ENCODE measurements at places on chromosomes 2 and 18. TPM values are rescaled to one million over a fixed set of nuclear protein-coding genes. Genes with fewer than 3 reads are reported as not detected.

The SCN2A gene
- 1.7 TPM for total RNA-seq

The CYP27A1 gene
- total RNA-seq, result 37.2 TPM

The FOXD4L1 gene
- total RNA-seq, result 0.19 TPM

- no peaks in the 10 kb centered on the region for H3K36me3 ChIP-seq
- H3K4me3 ChIP-seq, result no peak overlapping the region
- no peak for DNase-seq
- H3K4me1 ChIP-seq, result no peaks in the 10 kb centered on the region
- H3K27ac ChIP-seq, result no peak overlapping the region
- no peaks in the 10 kb centered on the region for H3K27me3 ChIP-seq
Observed at GRCh38 chr2:171210864-171211431, 50.3 kb upstream of the TLK1 start.

- DNase-seq, result no peak
- no peak overlapping the region for H3K4me3 ChIP-seq
- H3K27ac ChIP-seq, result no peak overlapping the region
- H3K36me3 ChIP-seq, result no peaks in the 10 kb centered on the region
- no peaks in the 10 kb centered on the region for H3K4me1 ChIP-seq
Observed at GRCh38 chr2:76870011-76870410, 652.2 kb downstream of the LRRTM4 start.

DNA sequence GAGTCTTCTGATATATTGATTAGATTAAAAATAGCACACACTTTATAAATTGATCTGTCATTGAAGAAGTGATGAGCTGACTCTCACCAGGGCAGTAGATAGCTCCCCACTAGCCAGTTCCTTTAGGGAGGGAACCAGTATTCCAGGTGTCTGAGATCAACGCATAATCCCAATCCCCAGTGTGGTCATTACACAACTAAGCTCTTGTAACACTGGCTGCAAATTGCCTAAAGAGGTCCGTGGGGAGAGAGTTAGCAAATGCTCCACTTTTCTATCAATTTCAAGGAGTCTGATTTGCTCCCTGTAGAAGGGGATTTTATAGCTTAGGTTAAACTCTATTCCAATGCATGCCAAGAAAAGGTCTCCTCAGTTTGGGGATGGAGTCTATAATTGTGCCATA is 7.7 kb downstream of the SLC14A1 start:
- no peaks in the 10 kb centered on the region for H3K36me3 ChIP-seq
- no peak overlapping the region for H3K4me3 ChIP-seq
- no peak for DNase-seq
- no peak overlapping the region for H3K27ac ChIP-seq
- no peaks in the 10 kb centered on the region for H3K4me1 ChIP-seq

- no peak overlapping the region for H3K27ac ChIP-seq
- no peaks in the 10 kb centered on the region for H3K36me3 ChIP-seq
- peaks cover 4% of the 10 kb centered on the region for H3K27me3 ChIP-seq
- DNase-seq, result no peak
Observed at GRCh38 chr2:72913486-72914205, 3.7 kb upstream of the EMX1 start.

- no peaks in the 10 kb centered on the region for H3K4me1 ChIP-seq
- H3K27me3 ChIP-seq, result no peaks in the 10 kb centered on the region
- no peak overlapping the region for H3K4me3 ChIP-seq
- no peaks in the 10 kb centered on the region for H3K36me3 ChIP-seq
- no peak overlapping the region for H3K27ac ChIP-seq
Observed at GRCh38 chr2:112699984-112700667, 20.7 kb upstream of the NT5DC4 start.

DNA sequence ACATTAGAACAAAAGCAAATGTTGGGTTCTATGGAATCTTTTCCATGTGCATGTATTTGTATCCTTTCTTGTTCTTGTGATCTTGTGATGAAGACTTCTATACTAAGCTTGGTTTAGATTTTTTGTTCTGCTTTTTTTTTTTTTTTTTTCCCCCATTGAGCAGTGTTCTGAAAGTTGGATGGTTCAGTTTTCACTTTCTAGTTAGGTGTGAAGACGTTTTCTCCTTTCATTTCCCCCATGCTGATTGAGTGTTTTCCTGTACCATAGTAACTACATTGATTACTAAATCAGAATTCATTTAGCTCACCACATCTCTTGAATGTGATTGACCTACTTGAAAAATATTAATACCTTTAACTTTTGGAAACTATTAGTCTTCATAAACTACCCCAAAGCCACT is 34.1 kb downstream of the NOP58 start:
- H3K27ac ChIP-seq, result no peak overlapping the region
- DNase-seq, result no peak
- no peaks in the 10 kb centered on the region for H3K27me3 ChIP-seq
- no peaks in the 10 kb centered on the region for H3K4me1 ChIP-seq
- H3K36me3 ChIP-seq, result no peaks in the 10 kb centered on the region
- H3K4me3 ChIP-seq, result no peak overlapping the region

Measured in testis (tissue), 5 donors.